ENCODE measurements at places on chromosomes 16 and 17. TPM values are rescaled to one million over a fixed set of nuclear protein-coding genes. Genes with fewer than 3 reads are reported as not detected.

- no peak overlapping the region for H3K4me3 ChIP-seq
- H3K36me3 ChIP-seq = no peaks in the 10 kb centered on the region
- H3K27me3 ChIP-seq = no peaks in the 10 kb centered on the region
- no peaks in the 10 kb centered on the region for H3K4me1 ChIP-seq
These were observed 60.6 kb downstream of the HLF start for GRCh38 chr17:55325406-55325805.

DNA sequence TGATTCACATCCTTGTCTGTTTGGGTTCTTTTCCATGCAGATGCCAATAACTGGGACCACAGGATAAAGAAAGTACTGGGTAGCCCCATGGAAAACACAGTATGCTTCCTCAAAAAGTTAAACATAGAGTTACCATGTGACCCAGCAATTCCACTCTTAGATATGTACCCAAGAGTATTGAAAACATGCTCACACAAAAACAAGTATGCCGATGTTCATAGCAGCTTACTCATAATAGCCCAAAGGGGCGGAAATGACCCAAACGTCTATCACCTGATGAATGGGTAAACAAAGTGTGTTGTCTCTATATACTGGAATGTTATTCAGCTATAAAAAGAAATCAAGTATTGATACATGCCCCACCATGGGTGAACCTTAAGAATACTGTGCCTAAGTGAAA, 55.4 kb downstream of the CYB5B start:
- no peaks in the 10 kb centered on the region for H3K36me3 ChIP-seq
- H3K27me3 ChIP-seq = no peaks in the 10 kb centered on the region
- H3K27ac ChIP-seq = no peak overlapping the region
- DNase-seq = no peak
- H3K4me1 ChIP-seq = no peaks in the 10 kb centered on the region
- H3K4me3 ChIP-seq = no peak overlapping the region

DNA sequence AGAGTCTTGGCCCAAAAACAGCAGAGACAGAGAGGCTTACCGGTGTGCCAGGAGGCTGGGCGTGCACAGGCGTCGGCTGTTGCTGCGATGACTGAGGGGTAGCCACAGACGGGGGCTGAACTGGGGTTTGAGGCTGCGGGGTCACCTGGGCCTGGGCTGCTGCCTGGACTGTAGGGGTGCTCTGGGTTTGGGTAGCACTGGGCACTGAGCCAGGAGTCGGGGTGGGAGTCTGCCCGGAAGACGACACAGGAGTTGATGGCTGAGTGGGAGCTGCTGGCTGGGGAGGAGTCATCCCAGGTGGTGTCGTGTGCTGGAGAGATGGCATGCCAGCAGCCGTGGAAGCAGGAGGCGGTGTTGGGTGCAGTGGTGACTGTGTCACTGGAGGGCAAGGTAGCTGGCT, 53.2 kb upstream of the TRAP1 start:
- no peaks in the 10 kb centered on the region for H3K4me1 ChIP-seq
- no peaks in the 10 kb centered on the region for H3K27me3 ChIP-seq
- no peak overlapping the region for H3K27ac ChIP-seq

- H3K27me3 ChIP-seq = no peaks in the 10 kb centered on the region
- no peaks in the 10 kb centered on the region for H3K4me1 ChIP-seq
- no peaks in the 10 kb centered on the region for H3K36me3 ChIP-seq
- H3K27ac ChIP-seq = no peak overlapping the region
- H3K4me3 ChIP-seq = no peak overlapping the region
These were observed 93.6 kb downstream of the USP22 start for GRCh38 chr17:20948984-20949777.

The RASD1 gene
- 1.1 TPM for total RNA-seq

All from CD8-positive, alpha-beta memory T cell (primary cell).